Uterus (tissue), 4 donors: ENCODE measurements at places on chromosomes 11 and 22. TPM values are rescaled to one million over a fixed set of nuclear protein-coding genes. Genes with fewer than 3 reads are reported as not detected.

- no peak for DNase-seq
These were observed 744 bp upstream of the MCM5 start for GRCh38 chr22:35399114-35399677.

DNA sequence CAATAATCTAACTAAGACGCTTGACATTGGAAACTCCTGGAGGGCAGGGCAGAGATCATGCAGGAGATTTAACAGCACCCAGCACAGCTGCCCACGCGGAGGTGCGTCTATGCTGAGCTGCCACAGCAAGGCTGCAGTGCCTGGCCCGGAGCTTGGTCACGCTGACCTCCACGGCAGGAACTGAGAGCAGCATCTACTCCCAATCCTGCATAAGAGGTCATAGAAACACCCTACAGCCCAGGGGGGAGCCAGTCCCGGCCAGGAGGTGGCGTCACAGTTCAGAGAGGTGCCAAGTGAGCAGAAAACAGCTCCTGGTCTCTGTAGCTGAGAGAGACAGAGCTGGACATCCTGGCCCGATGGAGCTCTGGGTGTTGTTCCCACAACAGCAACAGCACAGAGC, 121.1 kb upstream of the TMEM45B start:
- DNase-seq, result no peak

GRCh38 chr11:15716550-15716949, 601.8 kb downstream of the INSC start:
- no peak for DNase-seq

- DNase-seq, result no peak
These were observed 301.7 kb downstream of the SBF2 start for GRCh38 chr11:9992306-9992705.

The MS4A6E gene
- not detected for total RNA-seq

GRCh38 chr22:49296561-49296960, 531.1 kb downstream of the BRD1 start:
- DNase-seq, result no peak

The CNTF gene
- 1.2 TPM for total RNA-seq

- DNase-seq, result no peak
These were observed 48.1 kb downstream of the CBL start for GRCh38 chr11:119254239-119254638.

DNA sequence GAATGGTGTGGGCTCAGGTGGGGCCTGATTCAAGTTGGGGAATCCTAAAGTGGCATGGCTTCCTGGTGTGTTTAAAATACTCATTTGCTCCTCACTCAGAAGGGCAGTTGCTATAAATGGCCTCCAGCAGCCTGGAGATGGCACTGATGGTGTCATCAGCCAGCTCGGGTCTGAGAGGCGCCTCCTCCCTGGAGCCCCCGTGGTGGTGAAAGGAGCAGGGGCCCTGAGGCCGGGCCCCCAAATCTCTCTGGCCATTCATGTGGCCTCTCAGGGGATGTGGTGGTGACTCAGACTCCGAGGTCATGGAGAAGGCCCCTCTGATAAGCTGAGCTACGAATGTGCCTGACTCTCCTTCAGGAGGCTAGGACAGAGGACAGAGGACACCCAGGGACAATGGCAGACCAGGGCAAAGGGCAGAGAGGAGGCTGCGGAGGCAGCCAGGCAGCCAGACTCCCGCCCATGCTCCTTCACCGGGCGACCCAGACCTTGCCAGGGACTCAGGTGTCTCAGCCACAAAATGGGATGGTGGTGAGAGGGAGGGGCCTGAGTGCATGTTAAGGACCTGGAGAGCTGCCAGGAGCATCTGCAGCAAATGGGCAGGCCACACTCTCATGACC, 129.2 kb downstream of the CTTN start:
- DNase-seq, result no peak

- DNase-seq, result no peak
These were observed 140.5 kb downstream of the FCHSD2 start for GRCh38 chr11:73001615-73002014.

- DNase-seq, result no peak
These were observed 235.6 kb downstream of the FAT3 start for GRCh38 chr11:92460213-92460612.

The SLCO2B1 gene
- 11.8 TPM for total RNA-seq

DNA sequence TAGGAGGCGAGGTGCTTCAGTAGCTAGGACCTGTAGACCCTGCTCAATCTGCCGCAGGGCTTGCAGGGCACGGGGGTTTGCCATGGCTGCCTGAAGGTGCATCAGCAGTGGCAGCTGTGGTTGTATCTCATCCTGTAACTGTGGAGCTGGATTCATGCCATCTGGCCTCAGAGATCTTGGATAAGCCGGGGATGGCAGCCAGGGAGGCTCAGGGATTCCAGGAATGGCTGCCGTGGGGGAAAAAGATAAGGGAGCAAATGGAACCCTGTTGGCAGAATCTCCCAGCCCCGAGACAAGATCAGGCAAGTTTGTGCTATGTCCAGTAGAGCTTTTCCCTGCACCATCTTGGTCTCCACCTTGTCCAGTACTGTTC, 1.8 kb downstream of the UBQLN3 start:
- DNase-seq, result no peak

DNA sequence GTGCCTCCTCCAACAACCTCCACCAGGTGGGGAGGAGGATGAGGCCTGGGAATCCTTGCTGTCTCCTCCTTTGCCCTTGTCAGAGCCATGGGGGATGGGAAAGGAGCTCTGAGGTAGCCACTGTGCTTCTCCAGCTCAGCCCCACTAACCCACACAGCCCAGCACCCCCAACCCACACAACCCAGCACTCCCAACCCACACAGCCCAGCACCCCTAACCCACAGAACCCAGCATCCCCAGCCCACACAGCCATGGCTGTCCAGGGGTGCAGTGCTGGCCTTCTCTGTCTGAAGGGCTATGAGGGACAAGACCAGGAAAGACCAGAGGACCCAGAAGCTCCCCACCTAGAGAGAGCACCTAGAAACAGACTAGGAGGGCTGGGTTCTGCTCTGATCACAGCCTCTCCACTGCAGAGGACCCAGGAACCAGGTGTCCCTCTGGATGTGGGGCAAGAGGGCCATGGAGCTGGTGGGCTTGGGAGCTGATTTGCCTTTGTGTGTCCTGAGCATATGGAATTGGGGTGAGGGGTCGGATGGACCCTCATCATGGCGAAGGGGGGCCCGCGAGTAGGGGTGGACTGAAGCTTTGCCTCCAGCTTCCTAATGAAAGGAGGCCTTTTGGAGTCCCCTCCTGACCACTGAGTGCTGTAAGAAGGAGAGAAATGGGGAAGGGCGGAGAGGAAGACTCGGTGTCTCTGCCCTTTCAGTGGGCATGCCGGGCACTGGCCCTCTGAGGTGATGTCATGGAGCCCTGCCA, 117.6 kb upstream of the THY1 start:
- DNase-seq, result no peak

DNA sequence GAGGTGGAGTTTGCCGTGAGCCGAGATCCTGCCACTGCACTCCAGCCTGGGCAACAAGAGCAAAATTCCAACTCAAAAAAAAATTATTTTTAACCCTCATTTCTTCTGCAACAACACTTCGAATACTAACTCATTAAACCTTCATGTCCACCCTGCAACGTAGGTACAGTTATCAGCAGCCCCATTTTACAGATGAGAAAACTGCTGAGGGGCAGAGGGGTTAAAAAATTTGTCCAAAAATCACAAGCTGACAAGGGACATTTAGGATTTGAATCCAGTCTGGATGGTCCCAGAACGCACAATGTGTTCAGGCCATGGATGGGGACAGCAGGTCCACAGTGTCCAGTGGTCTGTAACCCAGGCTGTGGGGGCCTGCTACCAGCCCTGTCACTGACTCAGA, 29.0 kb downstream of the RHOD start:
- DNase-seq, result no peak

- DNase-seq, result no peak
These were observed 168.6 kb upstream of the GRK3 start for GRCh38 chr22:25395915-25396314.

GRCh38 chr11:119782006-119782738, 53.2 kb upstream of the NECTIN1 start:
- no peak for DNase-seq

DNA sequence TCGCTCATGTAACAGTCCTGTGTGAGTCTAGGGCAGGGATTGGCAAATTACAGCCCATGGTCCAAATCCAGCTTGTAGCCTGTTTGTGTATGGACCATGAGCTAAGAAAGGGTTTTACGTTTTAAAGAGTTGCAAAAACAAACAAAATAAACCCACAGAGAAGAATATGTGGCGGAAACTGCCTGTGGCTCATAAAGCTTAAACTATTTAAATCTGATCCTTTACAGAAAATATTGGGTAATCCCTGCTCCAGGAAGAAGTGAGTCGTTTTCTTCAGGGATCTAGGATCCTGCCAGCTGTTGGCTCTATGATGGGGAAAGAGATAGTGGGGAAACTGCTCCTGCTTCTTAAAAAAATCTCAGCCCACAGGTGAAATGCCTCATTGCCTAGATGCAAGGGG, 3.4 kb upstream of the OR6Q1 start:
- DNase-seq, result no peak

The SLC22A8 gene
- not detected for total RNA-seq

DNA sequence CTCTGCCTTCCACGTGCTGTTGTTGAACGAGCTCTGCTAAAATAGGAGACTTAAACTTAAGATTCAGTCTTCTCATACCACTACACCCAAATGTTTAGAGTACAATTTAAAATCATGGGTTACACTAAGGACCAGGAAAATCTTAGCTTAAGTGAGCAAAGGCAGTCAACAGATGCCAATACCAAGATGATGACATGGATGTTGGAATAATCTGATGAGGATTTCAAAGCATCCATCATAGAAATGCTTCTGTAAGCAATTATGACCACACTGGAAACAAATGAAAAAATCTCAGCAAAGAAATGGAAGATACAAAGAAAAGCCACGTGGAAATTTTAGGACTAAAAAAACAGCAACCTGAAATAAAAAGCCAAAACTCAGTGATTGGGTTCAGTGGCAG, 109.8 kb downstream of the ATXN10 start:
- DNase-seq, result no peak
